ENCODE measurements at places on chromosomes 7 and 10. TPM values are rescaled to one million over a fixed set of nuclear protein-coding genes. Genes with fewer than 3 reads are reported as not detected.
A peak's percentile ranks its signal among the peaks of the same experiment; 100 is the strongest.

The IPMK gene
- 1.2 TPM for polyA plus RNA-seq

The NEUROD6 gene
- not detected for polyA plus RNA-seq

The HECW1 gene
- polyA plus RNA-seq: not detected

The NRG3 gene
- not detected for polyA plus RNA-seq

The CTAGE4 gene
- 0.08 TPM for polyA plus RNA-seq

The CABCOCO1 gene
- polyA plus RNA-seq: not detected

The TBC1D12 gene
- polyA plus RNA-seq: not detected

The LMOD2 gene
- 0.17 TPM for polyA plus RNA-seq

The CPA2 gene
- not detected for polyA plus RNA-seq

DNA sequence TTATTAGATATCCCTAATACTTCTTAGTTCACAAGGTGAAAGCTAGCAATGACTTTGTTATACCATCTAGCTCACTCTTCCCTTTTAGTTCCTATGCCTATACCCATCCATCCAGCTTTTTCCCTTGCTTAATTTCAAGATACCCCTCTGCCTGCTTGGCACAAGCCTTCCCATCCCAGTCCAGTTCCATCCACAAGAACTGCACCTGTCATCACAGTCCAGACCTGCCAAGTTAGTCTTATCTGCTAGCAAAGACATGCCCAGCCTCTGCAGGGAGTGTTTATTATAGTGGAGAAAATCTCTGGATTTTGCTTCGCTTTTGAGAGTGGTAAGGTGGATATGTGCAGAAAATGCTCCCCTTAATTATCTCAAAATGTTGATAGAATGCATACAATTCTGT lies 158.2 kb downstream of the ST7 start:
- DNase-seq: no peak

DNA sequence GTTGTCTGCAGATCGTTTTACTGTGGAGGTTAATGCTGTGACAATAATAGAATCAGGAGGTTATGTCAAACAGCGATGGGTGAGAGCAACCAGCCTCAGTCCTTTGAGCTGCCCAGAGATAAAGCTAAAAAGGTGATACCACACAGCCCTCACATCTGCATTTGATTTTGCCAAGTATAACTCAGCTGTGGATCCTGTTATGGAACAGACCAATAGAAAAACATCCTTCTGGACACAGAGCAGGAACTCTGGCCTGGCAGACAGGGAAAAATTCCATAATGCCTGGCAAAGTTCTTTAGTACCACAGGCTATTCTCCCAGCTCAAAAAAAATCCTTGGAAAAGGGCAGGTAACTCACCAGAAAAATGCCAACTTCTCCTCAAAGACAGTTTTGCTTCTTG lies 87.1 kb upstream of the PDLIM1 start:
- no peak for DNase-seq

DNA sequence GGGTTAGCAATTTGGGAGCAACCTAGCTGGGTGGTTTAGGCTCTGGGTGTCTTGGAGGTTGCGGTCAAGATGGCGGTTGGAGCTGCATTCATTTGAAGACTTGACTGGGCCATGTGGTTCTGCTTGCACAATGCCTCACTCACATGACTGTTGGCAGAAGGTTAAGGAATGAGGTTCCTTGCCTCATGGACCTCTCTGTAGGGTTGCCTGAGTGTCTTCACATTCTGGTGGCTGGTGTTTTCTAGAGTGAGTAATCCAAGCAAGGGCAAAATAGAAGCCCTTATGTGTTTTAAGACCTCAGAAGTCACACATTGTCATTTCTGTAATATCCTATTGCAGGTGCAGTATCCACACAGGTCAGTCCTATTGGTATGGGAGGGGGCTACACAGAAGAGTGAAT lies 52.0 kb downstream of the CDK14 start:
- DNase-seq: no peak

DNA sequence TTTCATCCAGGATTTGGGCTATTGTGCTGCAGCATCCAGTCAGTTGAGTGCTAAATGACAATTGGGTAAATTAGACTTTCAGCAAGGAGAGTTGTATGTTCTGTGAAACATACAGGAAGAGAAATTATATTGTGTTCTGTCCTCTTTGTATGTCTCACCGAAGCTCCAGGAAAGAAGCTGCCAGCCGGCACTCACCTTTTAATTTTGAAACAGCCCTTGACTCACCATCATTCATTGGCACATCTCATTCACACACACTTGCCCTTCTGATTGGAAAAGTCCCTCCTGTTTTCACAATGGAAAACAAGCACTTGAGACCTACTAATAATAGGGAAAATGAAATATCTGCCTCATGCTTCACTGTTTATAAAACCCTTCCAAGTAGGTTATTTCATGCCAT lies 495.6 kb downstream of the RPS24 start:
- DNase-seq: no peak

DNA sequence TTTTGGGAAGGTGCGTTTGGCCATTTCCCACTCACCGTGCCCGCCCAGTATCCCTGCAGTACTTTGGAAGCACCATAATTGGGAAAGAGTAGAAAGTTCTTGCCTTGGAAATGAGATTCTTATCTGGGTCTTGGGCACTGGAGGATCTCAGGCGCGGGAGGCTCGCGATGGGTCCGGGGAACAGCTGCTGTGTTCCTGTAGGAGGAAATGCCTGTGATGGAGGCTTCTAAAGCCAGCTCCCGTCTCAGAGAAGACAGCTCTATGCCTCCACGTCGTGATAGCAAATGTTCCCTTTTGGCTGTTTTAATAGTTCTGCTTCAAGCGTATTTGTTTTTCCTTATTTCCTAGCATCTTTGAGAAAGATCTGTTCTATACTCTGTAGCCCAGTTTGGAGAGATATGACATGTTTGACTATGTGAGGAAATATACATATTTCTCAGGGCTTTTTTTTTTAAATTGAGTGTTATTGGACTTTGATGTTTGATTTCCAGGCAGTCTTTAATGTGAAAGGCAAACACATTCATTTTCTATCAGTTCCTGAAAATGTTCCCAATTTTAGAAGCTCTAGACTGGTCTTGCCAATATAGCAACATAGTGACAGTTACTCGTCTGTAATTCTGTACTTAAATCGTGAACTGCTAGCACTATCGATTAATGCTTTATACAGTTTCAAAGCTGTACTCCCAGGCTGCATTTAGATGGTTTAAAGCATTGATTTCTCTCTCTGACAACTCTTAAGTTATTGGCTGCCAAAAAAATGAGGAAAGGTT lies 280.8 kb downstream of the DPP6 start:
- no peak for DNase-seq

- no peak for DNase-seq
Observed at GRCh38 chr7:112266595-112267270, 60.2 kb downstream of the ZNF277 start.

GRCh38 chr7:31100871-31101270 lies 48.8 kb downstream of the ADCYAP1R1 start:
- no peak for DNase-seq

DNA sequence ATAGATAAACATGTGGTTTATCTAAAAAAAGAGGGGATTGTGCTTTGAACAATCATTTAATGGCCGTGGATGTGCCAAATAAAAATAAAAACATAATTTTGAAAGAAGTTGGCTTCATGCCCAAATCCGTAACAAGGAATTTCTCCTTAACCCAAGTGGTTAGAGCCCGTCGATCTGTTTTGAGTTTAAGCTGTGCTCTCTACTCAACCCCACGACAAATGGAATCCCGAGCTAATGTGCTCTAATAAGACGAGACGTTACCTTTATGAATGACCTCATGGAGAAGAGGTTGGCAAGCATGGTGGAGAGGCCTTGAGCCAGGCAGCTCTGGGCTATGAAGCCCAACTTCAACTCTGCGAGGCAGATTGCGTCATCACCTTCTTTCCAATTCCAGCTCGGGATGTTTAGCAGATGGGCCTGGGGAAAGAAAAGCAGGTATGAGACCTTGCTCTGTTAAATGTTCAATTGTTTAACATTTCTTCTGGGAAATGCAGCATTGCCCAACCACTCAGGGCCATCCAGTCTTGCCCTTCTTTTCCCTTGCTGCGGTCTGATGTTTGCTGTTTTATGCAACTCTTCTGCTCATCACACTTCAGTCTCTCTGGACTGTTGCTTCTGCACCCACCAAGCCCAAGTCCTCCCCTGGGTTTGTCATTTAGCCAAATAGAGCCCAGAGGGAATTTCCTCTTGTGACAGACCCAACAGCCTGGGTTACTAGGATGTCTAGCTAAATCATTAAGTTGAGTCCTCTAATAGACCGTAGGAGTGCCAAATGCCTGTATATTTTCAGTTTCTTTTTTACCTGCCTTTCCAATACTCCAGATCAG lies 564.6 kb downstream of the KCNMA1 start:
- no peak for DNase-seq

DNA sequence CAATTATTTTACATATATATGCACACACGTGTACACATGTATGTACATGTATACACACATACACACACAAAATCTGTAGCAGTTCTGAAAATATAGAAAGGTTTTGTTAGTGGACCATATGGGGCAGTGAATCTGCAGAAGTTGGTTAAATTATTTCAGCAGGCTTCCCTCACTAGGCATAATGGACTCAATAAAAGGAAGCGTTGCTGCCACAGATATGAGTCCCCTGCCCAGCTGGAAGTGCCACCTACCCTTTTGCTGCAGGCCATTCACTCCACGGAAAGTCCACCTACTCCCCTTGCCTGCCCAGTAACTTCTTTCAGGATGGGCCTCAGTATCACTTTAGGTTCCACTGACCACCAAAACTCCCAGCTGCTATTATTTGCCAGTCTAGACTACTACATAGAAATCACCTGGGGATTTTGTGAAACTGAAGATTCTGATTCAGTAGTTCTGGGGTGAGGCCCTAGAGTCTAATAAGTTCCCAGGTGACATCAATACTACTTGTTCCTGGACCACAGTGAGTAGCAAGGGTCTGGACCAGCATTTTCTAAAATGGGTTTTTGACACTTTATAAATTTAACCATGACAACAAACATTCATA lies 29.3 kb upstream of the CROT start:
- DNase-seq: no peak

DNA sequence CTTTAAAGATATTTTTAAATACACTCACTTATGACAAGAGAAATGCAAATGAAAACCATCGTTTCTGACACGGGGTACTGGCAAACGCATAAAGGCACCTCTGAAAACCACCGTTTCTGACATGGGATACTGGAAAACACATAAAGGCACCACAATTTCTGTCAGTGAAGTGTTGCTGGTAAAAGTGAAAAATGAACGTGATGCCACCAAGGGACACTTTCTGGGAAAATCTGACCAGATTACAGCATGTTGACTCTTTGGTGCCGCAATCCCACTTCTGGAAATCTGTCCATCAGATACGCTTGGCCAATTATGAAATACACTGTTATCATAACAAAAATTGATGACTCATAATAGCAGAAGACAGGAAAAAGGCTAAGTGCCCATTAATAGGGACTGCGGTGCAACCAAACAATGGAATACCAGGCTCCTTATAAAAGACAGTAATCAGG lies 131.7 kb downstream of the ZMYND11 start:
- DNase-seq: no peak

GRCh38 chr10:96721207-96721572 lies 876 bp upstream of the PIK3AP1 start:
- no peak for DNase-seq

DNA sequence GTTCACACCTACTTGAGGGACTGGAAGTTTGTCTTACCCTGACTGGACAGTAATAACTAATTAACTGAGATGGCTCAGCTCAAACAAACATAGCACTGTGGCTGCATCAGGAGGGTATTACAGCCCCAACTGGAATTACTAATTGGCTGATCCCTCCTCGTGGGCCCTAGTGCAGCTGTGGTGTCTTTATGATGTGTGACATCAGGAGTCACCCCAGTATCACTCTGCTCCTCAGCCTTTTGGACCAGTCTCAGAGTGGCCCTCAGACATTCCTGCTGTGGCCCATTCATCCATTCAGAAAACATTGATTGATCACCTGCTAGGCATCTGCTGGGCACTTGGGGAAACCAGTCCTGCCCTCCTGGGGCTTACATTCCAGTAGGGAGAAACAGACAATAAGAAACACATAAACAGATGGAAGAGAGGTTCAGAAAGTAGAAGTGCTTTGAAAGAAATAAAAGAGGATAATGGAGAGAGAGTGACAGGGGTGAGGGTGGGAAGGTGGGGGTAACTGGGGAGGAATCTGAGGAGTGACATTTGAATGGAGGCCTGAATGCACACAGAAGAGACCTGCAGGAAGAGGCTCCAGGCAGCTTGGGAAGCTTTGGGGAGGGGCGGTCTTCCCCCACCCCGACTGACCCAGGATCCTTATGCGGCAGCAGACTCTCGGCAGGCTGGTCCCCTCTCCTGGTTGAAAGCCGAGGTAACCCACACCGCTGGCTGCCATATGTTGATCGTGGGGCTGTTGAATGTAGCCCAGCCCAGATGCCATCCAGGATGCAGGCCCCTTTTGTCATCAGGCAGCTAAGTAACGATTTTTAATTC lies 113.1 kb downstream of the C10orf105 start:
- DNase-seq: no peak

- DNase-seq: peak; percentile 7
Observed at GRCh38 chr10:71213127-71213621, 804 bp downstream of the UNC5B start.

- DNase-seq: no peak
Observed at GRCh38 chr10:107552963-107553362, 388.5 kb upstream of the SORCS1 start.

Data from CD4-positive, alpha-beta memory T cell (primary cell).